NCI-H1105 treated with DMSO at 0.1 percent for 48 hours (cell line): ENCODE measurements at places on chromosomes 1 and 21.
A peak's percentile ranks its signal among the peaks of the same experiment; 100 is the strongest.

DNA sequence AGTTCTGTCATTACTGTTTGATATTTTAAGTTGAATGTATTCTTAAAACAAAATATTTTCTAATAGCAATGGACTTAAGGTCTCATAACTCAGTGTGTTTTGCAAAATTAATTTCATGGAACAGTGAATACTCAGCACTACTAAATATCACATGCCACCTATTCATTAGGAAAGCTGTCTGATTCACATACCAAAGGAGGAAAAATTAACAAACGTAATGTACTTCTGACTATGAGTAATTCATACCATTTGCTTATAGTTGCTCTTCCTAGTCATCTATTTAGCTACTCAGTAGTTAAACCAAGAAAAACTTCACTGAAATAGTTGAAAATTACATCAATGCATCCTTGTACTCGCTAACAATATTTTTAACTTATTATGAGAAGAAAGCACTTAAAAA, 35.2 kb downstream of the TP53BP2 start:
- DNase-seq: no peak

DNA sequence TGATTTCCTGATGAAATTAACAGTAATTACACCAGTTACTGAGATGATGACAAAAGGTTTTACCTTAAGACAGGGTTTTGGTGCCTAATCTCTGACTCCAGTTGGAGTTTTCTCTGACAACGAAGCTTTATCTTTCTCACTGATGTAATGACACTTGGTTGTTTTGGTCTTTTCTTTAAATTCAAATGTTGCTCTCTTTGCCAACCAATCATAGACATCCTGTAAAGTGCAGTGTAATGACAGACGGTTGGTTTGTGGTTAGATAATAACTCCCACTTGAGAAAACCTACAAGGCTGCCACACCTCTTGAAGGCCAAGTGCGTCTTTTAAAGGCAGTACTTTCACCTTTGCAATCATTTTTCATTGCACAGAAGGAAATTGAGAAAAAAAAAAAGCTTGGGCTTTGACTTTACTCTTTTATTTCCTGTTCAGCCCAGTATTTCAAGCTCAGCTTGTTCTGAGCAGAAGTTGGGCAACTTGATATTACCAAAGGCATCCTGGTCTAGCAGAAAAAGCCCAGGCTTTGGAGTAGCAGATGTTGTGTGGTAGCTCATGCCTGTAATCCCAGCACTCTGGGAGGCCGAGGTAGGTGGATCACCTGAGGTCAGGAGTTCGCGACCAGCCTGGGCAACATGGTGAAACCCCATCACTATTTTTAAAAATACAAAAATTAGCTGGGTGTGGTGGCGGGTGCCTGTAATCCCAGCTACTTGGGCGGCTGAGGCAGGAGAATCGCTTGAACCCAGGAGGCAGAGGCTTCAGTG, 14.9 kb downstream of the PDIK1L start:
- DNase-seq: peak; percentile 92

- no peak for DNase-seq
Observed at GRCh38 chr1:18104546-18105100, 3.0 kb upstream of the IGSF21 start.

DNA sequence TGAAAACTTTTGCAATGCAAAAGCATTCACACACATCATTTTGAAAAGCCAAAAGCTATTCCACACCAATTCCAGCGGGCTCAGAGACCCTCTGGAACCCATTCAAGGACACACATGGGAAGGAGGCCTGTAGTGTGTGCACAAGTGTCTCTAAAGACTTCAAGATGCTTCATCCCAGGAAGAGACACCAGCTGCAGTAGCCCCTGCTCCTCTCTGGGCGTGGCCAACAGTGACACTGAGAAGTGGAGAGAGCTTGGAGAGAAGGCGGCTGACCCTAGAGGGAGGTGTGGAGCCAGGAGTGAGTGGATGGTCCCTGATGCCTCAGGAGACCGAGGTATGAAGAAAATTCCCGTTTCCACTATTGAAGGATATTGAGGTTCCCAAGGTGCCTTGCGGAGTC, 14.9 kb upstream of the TNNI1 start:
- no peak for DNase-seq

DNA sequence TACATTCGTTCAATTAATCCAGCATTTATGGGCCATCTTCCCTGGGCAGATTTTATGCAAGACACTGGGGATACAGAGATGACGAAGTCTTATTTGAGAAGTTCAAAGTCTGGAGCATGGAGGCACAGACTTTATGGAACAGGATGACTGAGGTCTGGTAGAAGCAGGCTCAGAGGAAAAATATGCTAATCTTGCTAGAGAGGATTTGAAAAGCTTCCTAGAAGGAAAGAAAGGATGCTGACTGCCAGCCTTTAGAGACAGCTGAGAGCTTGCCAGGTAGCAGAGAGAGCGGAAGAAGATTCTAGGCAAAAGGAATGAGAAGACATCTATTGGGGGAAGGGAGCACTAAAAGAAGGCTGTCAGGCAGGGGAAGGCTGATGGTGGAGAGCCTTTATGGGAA, 75.5 kb upstream of the ATP5PO start:
- DNase-seq: no peak

GRCh38 chr1:50492142-50492541, 68.9 kb upstream of the DMRTA2 start:
- DNase-seq: no peak

GRCh38 chr1:72280711-72281110, 1.6 kb downstream of the NEGR1 start:
- DNase-seq: no peak

GRCh38 chr1:231720652-231721325, 94.2 kb downstream of the DISC1 start:
- no peak for DNase-seq

DNA sequence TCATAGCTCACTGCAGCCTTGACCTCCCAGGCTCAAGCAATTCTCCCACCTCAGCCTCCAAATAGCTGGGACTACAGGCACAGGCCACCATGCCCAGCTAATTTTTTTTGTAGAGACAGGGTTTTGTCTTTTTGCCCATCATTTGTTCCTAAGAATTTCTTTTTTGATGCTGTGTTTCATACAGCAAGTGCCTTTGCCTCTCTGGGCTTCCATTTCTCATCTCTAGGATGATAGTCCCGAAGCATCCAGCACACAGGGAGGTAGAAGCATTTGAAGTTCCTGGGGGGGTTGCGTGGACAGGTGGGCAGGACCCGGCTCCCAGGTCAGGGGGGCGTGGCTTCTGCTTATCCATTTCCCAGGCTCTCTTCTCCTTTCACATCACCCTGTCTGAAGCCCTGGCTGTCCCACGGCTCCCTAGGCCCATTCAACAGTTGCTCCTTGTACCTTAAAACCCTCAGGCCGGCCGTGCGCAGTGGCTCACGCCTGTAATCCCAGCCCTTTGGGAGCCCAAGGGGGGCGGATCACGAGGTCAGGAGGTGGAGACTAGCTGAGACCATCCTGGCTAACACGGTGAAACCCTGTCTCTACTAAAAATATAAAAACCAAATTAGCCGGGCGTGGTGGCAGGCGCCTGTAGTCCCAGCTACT, 3.4 kb downstream of the ATP13A2 start:
- no peak for DNase-seq

GRCh38 chr1:209428241-209428921, 155.1 kb upstream of the CAMK1G start:
- no peak for DNase-seq

DNA sequence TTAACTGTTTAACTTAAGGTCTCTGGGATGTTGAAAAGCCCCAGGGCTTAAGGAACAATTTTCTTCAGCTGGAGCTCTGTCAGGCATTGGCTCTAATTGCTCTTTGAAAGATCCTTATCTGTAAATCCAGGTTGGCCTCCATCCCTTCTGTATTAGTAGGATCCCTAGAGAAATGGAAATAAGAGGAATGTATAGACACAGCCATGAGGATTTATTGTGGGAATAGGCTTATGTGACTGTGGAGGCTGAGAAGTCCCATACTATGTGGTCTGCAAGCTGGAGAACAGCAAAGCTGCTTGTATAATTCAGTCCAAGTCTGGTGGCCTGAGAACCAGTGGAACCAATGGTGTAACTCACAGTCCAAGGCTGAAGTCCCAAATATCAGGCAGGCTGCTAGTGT, 47.6 kb upstream of the VAV3 start:
- no peak for DNase-seq

GRCh38 chr1:48202030-48202752, 20.3 kb upstream of the SLC5A9 start:
- peak; percentile 64 for DNase-seq

DNA sequence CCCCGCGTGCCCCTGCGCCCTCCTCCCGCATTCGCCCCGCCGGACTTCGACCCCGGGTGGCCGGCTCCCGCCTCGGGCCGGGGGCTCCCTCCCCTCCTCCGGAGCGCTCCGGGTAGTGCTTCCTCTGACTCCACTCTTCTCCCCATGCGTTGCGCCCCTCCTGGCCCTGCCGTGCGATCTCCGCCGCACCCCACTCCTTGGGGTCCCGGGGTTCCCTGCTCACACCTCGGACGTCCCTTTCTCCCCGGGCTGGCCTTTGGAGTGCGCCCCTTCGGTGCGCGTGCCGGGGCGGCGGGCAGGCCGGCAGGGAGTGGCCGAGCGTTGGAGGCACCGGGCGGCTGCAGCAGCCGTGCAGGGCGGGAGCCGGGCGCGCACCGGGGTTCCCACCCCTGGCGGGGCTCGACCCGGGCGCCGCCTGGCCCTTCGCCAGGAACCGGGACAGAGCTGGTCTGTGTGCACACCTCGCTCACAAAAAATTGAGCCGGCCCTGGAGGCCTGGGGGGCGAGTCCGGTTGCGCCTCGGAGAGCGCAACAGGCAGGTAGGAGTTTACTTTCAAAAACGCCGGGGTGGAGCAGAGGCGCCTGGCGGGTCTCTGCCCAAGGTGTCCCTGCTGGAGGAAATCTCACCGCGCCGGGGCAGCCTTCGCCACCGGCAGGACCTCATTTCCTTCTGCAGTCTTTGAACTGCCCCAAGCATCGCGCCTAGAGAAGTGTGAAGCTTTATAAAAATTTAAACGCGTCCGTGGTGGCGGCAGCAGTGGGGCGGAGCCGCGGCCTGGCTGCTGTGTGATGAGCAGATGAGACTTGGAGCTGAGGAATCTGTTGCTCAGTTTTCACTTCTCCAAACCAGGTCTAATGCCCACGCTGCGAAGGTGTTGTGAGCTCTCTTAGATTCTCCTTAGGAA, 650 bp downstream of the VANGL1 start:
- DNase-seq: peak; percentile 63

DNA sequence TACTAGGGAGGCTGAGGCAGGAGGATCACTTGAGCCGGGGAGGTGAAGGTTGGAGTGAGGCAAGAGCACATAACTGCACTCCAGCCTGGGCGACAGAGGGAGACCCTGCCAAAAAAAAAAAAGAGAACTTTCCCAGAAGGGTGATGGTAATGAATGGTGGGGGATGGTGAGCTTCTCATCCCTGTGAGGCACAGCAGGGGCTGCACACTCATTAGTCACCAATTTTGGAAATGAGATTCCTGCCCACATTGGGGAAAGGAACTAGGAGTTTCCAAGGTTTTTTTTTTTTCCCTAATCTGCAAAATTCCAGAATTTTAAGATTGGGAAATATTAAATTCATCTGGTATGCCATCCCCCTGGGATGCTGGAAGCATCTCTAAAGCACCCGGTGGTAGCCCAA, 50.2 kb upstream of the SSBP3 start:
- DNase-seq: no peak

GRCh38 chr21:25897383-25897782, 162.6 kb downstream of the GABPA start:
- DNase-seq: no peak

- DNase-seq: no peak
Observed at GRCh38 chr1:237857455-237857854, 33.3 kb downstream of the ZP4 start.

DNA sequence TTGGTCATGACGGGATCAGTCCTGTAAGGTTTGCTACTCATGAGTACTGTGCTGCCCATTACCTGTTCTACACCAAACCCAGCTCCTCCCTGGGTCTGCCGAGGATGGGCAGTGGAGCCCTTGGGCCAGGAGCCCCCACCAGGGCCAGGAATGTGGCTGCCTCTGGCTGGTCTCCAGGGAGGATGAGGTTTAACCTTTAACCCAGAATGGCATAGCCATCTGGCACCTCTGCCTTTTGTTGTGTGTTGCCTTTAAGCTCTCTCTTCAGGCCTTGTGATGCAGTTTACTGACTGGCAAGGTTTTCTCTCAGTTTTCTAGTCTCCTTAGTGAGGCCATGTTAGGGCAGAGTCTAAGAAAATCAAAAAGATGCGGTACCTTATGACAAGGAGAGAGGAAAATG, 38.6 kb downstream of the SIPA1L2 start:
- DNase-seq: no peak

DNA sequence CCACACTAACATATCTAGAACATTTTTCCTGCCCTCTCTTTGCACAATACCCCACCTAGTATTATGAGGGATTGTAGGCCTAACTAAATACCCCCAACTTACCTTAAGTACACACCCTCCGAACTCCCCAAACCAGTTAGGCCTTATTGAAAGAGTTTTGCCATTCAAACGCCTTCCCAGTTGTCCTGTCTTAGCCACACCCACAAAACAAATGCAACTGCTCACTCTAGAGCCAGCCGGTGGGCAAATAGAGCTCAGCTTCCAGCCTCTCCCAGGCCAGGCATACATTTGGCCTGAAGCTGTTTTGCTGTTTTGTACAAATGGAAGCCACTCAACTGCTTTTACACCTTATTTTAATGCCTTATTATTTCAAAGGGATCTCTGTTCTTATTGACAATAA, 224.2 kb upstream of the RUNX1 start:
- no peak for DNase-seq

DNA sequence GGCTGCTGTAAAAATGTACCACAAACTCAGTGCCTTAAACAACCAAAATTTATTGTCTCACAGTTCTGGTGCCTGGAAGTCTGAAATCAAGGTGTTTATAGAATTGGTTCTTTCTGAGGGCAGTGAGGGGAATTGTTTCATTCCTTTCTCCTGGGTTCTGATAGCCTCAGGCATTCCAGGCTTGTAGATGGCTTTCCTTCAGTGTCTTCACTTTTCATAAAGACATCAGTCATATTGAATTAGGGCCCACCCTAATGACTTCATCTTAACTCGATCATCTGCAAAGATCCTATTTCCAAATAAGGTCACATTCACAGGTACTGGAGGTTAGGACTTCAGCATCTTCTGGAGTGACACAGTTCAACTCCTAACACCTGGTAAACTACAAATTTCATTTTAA, 15.0 kb downstream of the CDKN2C start:
- DNase-seq: peak; percentile 30

DNA sequence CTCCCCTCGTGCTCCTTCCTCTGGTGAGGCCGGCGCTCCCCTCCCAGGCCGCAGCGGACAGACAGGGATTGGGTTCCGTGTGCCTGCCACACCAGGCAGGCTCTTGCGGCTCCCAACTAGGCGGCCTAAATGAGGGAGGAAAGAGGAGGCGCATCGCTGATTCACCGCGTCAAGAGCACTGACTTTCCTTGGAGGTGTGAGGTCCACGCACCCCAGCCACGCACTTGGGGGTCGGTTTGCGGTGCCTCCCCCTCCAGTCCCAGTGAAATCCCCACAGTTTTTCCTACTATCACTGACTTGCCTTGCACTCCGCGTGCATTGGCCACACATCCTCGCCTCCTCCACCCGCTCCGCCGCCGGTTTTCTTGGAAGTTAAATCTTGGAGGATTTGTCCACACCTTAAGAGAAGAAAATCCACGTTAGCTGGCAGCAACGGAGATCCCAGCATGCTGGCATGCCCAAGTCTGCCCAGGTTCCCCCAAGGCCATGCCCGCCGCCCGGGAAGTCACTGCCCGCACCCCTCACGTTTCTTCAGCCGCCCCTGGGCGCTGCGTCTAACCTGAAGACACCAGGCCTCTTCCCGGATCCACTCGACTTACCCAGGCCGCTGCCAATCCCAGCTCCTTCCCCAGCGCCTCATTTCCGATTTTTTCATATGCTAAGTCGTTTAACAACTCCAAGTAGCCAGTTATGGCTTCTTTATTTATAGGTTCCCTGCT, 1.1 kb upstream of the FOXD3 start:
- DNase-seq: no peak

- peak; percentile 9 for DNase-seq
Observed at GRCh38 chr1:1200876-1201810, 5.2 kb downstream of the TNFRSF18 start.
